Fibroblast of skin of left quadriceps (primary cell): ENCODE measurements at places on chromosomes 3 and 15.

DNA sequence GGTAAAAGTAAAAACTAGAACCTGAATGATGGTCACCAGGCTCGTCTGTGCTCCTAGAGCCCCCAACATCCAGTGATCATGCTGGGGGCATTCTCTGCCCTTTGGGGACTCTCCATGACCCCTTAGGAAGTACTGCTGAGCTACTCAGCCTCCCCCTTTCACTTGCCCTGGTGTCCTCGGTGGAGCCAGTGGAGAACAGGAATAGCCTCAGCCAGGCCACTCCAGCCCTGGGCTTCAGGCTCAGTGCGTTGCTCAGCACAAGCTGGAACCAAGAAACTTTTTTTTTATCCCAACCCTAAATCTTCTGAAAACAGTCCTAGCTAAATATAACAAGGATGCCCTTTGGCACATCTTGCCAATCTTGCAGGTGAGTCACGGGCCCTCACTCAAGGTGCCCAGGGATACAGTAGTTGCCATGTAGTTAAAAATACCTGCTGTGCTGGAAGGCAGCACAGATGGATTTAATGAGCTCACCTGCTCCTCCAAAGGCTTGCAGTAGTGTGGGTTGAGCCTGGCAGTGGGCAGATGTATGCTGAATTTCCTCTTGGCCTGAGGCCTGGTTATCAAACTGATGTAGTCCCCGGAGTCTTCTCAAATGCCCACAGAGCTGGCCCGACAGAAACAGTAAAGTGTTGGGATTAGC, 46.9 kb upstream of the TMEM158 start:
- DNase-seq: no peak

DNA sequence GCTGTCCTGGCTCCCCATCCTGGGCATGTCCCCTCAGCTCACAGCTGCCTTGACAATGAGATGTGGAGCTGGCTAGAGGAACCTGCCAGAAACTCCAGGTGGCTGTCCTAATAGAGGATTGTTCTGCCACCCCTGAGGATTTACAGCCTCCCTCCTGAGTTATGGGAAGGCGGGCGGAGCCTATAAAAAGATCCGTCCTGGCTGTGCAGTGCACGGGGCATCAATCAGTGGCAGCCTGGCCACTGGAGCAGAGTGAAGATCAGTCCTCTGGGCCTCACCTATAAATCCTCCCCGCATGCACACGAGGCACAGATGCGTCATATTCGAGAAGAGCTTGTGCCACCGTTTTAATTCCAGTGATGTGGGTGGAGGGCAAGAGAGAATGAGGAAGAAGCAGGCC, 90.0 kb downstream of the MEGF11 start:
- no peak for DNase-seq

- DNase-seq: no peak
Observed at GRCh38 chr3:131795390-131796090, 239.3 kb downstream of the CPNE4 start.

- no peak for DNase-seq
Observed at GRCh38 chr15:68578980-68579935, at the start of gene CORO2B. CORO2B (plus strand) TSS chr15:68578993; CDS start chr15:68579263, 270 bp downstream.

- no peak for DNase-seq
Observed at GRCh38 chr3:127680798-127681221, 8.1 kb downstream of the ABTB1 start.

DNA sequence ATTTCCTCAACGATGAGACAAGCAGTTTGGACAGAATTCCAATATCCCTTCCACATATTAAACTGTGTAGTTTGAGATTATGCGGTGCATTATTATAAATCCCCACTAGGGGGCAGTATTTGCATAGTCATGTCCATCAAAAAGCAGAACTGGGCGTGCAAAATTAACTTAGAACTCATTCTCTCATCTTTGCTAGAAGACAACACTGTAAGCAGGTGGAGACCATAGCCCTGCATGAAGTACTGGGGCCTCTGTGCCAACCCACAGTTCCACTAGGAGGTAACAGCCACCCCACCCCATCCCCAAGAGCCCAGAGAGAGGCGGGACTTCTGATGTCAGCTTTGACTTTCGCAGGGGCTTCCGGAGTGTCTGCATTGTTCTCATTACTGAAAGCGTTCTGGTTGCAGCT, 106.6 kb upstream of the TMC3 start:
- DNase-seq: peak; percentile 49

DNA sequence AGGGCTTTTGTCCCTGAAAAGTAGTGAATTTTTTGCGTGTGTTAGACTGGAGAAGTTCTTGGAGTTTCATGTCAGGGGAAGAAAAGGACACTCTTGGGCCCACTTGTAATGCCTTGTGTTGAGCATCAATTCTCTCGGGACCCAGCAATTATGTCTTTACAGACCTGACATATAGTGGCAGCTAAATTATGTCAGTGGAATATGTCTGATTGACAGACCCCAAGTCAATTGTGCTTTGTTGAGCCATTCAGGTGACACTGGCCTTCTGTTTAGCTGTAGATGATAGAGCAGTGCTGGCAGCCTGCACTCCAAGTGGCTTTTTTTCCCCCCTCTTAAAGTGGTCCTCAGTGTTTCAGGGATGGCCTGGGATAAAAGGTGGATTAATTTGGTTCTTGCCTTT, 112.1 kb upstream of the AGBL1 start:
- no peak for DNase-seq

DNA sequence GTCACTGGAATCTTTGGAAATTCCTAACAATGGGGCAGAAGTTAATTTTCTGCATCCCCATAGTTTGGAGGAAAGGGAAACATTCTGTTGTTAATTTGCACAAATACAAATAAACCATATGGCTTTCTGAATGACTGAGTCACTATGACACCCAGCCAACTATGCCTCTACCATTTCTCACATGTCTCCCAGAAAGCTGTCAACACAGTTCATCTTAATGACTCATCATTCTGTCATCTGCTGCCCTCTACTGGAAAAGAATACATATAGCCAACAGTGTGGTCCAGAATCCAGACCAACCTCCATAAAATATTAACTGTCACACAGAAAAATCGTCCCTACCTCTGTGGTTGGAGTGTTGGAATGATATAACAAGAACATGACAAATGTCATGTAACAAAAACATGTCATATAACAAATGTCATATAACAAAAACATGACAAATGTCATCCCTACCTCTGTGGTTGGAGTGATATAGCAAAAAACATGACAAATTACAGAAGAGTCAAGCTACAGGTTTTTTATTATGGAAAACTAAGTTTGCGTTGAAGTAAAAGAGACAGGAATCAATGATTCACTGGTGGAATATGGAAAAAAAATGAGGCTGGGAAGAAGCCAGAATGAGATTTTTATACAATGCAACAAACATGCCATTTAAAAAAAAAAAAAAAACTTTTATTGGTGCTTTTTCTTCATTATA, 47.7 kb upstream of the GYG1 start:
- peak; percentile 92 for DNase-seq

- DNase-seq: no peak
Observed at GRCh38 chr3:98730886-98731537, 32.1 kb upstream of the ST3GAL6 start.
